ENCODE measurements at places on chromosomes 16 and 17.

DNA sequence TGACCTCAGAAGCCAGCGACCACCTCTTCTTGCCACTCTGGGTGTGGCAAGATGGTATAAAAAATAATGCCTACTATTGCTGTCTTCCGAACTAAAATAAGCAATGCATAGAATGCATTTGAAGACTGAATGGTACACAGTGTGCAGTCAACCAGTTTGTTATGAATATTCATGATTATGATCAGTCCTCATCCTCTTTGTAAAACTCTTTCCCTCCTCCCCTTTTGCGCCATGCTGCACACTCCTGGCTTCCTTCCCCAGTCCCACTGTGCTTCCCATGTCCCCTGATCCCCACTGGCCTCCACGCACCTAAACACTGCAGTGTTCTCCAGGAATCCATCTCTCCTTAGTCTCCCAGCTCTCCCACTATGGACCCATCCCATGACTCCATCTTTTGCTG lies 348.0 kb downstream of the SOX9 start:
- no peak for DNase-seq

DNA sequence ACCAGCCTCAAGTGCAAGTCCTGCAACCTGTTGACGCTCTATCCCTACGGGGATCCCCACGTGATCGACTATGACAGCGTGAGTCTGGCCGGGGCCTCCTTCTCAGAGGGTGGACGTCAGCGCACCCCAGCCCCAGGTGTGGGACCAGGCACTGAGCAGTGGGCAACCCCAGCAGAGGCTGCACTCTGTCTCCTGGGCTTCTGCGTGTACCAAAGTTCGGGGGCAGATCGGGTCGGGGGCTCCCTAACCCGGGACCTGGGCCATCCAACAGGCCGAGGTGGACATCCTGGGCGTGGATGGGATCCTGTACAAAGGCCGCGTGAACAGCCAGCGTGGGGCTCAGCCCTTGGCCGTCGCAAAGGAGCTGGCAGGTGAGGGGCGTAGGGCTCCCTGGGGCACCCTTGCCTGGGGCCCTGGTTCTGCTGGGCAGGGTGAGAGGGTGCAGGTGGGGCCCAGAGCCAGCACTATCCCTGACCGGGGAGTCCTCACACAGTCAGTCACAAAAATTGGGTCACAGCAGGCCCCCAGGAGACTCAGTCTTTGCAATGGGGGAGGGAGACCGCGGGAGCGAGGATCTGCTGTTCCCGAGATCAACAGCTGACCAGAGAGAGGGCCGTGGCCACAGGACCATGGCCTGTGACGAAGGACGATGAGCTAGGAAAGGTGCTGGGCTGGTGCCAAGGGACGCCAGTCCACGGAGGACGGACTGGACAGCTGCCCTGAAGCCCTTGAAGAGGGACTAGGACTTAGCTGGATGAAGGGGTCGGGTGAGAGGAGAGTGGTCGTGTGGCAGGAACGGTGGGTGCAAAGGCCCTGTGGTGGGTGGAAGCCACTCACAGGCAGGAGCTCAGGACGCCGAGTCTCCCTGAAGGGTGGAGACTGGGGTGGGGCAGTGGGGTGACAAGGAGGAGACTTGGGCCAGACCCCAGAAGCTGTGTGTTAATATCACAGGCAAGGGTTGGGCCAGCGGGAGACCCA lies 20.0 kb downstream of the UBALD1 start:
- DNase-seq = no peak

DNA sequence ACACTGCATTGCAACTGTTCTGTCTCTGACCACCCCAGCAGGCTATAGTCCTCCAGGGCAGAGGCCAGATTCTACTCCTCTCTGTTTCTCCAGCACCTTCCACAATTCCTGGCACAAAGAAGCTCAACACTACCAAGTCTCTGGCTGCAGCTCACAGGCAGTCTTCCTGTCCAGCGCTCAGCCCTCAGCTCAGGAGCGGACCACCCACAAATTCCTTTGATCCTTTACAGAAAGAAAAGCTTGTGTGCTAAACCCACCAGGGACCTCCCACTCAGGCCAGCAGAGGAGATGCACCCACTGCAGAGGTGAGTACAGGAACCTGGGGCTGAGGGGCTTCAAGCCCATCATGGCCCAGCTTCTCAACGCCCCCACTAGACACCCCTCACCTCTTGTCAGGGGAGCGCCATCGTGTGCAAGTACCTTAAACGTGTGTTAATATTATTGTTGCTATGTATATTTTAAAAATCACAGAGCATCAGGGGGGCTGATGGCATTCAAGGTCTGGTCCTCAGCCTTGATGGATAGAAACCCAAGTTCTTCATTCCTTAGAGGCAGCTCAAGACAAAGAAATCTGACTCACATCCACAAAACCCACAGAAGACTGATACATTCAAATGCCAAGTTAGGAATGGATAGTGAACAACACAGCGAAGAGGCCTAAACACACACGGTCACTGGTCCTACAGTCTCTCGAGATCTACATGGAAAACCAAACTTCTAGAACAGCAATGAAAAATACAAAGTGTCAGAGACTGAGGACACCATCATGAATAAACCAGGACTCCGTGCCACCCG lies 8.4 kb downstream of the HSDL1 start:
- no peak for DNase-seq

GRCh38 chr16:89616623-89617022 lies 3.2 kb downstream of the DPEP1 start:
- DNase-seq = no peak

DNA sequence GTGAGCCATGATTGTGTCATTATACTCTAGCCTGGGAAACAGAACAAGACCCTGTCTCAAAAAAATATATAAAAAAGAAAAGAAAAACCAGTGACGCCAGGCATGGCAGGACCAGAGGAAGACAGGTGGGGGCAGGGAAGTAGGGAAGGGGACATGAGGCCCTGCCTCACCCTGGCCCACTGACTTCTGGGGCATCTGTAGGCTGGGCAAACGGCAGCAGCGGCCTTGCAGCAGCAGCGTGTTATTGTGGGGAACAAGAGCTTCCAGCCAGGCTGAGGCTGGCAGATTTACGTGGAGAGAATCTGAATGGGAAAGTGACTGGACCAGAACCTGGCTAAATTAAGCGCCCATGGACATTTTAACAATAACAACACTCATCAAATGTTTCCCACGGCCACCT lies 19.4 kb downstream of the CMTM4 start:
- no peak for DNase-seq

GRCh38 chr17:50127697-50128361 lies 2.1 kb downstream of the SAMD14 start:
- no peak for DNase-seq

All from stimulated activated CD8-positive, alpha-beta memory T cell treated with anti-CD3 and anti-CD28 coated beads, Interleukin-15, amount 100 ng/mL, for 4 hours (primary cell).